ENCODE measurements at places on chromosomes 2 and 18. TPM values are rescaled to one million over a fixed set of nuclear protein-coding genes. Genes with fewer than 3 reads are reported as not detected.

DNA sequence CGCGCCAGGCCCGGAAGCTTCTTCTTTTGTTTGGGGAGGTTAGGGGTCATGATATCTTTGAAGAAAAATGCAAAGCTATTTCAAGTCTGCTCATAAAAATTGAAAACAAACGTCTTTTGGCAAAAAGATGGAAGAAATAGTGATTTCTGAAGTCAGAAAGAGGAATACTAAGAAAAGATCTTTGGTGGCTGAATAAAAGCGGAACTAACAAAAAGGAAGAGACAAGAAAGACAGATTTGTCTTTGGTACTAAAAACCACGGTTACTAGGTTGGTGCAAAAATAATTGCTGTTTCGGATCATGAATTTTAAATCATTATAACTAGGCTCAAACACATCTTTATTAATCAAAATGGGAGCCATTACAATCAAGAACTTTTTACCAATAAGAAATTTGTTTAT lies 164.6 kb upstream of the TRIB2 start:
- peaks cover 24% of the 10 kb centered on the region for H3K4me1 ChIP-seq
- no peak overlapping the region for H3K27ac ChIP-seq
- H3K36me3 ChIP-seq = no peaks in the 10 kb centered on the region
- H3K27me3 ChIP-seq = no peaks in the 10 kb centered on the region
- H3K4me3 ChIP-seq = no peak overlapping the region
- DNase-seq = no peak

- DNase-seq = no peak
- H3K27me3 ChIP-seq = no peaks in the 10 kb centered on the region
- no peaks in the 10 kb centered on the region for H3K36me3 ChIP-seq
- no peak overlapping the region for H3K27ac ChIP-seq
- no peak overlapping the region for H3K4me3 ChIP-seq
These were observed 243.6 kb upstream of the RBMS1 start for GRCh38 chr2:160737247-160737646.

DNA sequence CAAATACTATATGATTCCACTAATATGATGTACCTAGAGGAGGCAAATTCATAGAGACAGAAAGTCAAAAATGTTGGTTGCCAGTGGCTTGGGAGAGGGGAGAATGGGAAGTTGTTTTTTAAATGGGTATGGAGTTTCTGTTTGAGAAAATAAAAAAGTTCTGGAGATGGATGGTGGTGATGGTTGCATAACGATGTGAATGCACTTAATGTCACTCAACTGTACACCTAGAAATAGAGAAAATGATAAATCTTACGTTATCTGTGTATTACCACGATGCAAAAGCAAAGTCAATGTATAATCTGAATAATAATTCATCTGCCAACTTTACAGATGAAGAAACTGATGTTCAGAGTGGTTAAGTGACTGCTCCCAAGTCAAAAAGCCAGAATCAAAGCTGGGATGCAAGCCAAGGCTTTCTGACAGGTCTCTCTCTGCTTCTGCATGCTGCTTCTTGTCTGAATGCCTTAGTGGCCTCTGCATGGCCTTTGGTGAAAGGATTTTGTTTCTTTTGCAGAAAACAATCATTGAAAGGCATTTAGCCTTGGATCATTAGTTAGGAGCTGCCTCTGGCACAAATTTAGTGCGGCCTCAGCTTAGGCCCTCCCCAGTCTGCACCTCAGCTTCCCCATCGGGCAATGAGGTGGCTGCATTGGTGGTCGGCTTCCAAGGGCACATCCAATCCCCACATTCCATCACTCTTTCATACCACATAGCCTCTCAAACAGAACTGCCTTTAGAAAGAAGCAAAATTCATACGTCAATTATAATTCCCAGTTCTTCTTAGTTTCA lies 46.5 kb upstream of the MYCN start:
- DNase-seq = no peak
- H3K27ac ChIP-seq = no peak overlapping the region

GRCh38 chr2:201796478-201796865 lies 9.9 kb upstream of the CDK15 start:
- H3K27ac ChIP-seq = no peak overlapping the region
- H3K4me1 ChIP-seq = no peaks in the 10 kb centered on the region
- H3K27me3 ChIP-seq = no peaks in the 10 kb centered on the region
- H3K4me3 ChIP-seq = no peak overlapping the region
- DNase-seq = no peak
- H3K36me3 ChIP-seq = no peaks in the 10 kb centered on the region

Gene KIF5C
- 6.8 TPM for total RNA-seq

Gene CD302
- 30.5 TPM for total RNA-seq

Gene RBM43
- total RNA-seq = 11.7 TPM

Gene DAPL1
- total RNA-seq = not detected

Gene CDH19
- total RNA-seq = not detected

Gene CFC1
- total RNA-seq = not detected
